ENCODE measurements at places on chromosomes 1 and 21. TPM values are rescaled to one million over a fixed set of nuclear protein-coding genes. Genes with fewer than 3 reads are reported as not detected.

- DNase-seq = peak; percentile 5
Measured at GRCh38 chr1:221263831-221264767, 384.9 kb downstream of the HLX start.

SLAMF8 gene
- total RNA-seq = 0.08 TPM

SESN2 gene
- 21.7 TPM for total RNA-seq

LRRC53 gene
- not detected for total RNA-seq

MOV10 gene
- 80.3 TPM for total RNA-seq
